ENCODE measurements at places on chromosomes 7 and 10.

- DNase-seq, result no peak
Observed at GRCh38 chr7:81736091-81736490, 33.8 kb downstream of the HGF start.

DNA sequence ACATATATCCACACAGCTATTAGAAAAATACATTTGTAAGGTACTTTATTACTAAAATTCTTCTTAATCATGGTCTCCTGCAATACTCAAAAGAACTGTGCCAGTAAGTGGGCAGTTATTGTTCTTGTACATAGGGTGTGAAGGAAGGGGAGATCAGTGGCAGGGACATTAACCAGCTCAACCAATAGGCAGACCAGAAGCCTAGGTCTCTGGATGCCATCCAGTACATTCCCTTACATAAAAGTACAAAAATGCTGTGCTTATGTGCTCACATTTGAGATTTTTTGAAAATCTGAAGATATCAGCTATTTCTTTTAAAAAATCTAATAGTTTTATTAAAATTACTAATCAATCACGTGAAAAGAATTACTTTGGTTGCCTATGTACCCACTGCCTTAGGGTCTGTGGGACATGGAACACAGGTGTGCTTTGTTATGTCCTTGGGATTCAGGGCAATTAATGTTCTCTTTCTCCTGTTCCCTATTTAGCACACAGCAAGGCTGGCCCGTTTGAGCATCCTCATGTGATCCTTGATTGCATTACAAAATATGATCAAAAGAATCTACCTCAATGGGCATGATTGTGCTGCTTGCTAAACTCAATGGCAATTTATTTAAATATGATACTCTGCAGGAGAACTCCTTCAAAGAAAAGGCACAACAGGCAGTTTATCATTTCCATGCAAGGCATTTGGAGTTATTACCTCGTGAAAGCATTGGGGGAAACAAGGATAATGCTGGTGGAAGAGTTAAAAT is 22.7 kb downstream of the TWIST1 start:
- no peak for DNase-seq

DNA sequence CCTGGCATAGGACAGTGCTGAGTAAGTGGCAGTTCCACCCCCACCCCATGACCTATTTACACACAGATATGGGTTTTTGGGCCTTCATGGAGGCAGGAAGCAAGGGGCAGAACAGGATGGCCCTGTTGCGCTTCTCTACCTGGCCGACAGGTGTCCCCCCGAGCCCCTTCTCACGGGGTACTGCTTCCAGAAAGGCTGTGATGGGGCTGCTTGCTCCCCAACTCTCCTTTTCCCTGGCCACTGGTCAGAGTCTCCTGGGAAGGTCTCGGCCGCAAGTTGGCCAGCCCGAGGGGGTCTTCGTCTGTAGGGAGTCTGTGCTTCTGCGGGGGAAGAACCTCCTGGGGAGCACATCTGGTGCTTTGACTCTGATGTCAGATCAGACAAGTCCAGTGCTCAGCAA is 139.8 kb upstream of the TNS3 start:
- no peak for DNase-seq

- DNase-seq, result no peak
Observed at GRCh38 chr10:5890452-5890915, 441 bp downstream of the FBH1 start.

- DNase-seq, result no peak
Observed at GRCh38 chr10:12972146-12972545, 29.4 kb downstream of the CCDC3 start.

- no peak for DNase-seq
Observed at GRCh38 chr10:113096128-113096996, 146.3 kb downstream of the TCF7L2 start.

DNA sequence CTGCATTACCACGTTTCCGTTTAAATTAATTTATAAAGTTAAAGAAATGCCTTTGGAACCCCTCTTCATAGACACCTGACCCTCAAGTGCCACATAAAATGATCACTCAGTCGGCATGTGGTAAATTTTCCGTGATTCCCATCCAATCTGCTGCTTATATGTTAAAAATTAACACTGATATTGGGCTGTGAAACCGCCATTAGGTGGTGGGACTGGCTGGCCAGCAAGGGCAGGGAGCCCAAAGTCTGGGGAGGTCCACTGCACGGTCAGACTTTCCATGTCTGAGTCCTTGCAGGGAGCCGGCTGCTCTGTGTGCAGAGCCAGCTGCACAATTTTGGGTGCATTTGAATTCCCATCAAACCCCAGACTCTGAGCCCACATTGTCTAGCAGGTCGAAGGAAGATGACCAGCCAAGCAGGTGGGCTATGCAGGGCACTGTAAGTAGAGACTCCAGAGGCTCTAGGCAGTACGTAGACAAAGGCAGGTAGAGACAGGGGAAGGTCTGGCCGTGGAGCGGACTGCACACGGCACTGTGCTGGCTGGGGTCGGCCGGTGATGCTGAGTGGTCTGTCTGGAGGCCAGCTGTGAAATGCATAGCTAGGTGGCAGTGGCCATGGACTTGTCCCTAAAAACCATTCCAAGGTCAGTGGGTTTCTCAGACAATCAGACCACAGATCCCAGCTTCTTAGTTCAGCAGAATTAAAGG is 122.9 kb downstream of the SH3PXD2A start:
- no peak for DNase-seq

DNA sequence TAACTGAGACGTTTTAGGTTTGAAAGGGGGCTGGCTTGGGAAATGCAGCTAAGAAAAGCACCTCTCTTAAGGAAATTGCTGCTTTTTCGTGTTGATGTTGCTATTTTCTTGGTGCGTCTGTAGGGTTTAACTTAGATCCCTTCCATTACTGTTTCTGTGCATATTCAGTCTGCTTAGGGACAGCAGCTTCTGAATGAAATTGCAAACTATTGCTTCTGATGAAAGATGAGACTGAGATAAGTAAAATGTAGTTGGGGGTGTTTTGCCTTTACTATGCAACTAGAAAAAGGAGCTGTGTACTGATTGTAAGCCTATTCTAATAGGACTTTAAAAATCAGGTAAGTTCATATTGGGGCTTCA is 772 bp downstream of the HDAC9 start:
- DNase-seq, result no peak
